ENCODE measurements at places on chromosomes 4 and X.
A peak's percentile ranks its signal among the peaks of the same experiment; 100 is the strongest.

- H3K36me3 ChIP-seq, result no peaks in the 10 kb centered on the region
- no peak overlapping the region for H3K4me3 ChIP-seq
- H3K27ac ChIP-seq, result no peak overlapping the region
- H3K27me3 ChIP-seq, result no peaks in the 10 kb centered on the region
- no peak for DNase-seq
Observed at GRCh38 chr4:128364565-128364964, 77.0 kb upstream of the PGRMC2 start.

GRCh38 chr4:150158041-150158440 is 79.8 kb downstream of the DCLK2 start:
- H3K27ac ChIP-seq, result no peak overlapping the region
- DNase-seq, result no peak
- H3K27me3 ChIP-seq, result no peaks in the 10 kb centered on the region

GRCh38 chr4:76212851-76213414 is 691 bp downstream of the SCARB2 start:
- peak overlapping the region; percentile 66 for H3K4me3 ChIP-seq
- DNase-seq, result peak; percentile 43
- peaks cover 22% of the 10 kb centered on the region for H3K4me1 ChIP-seq
- peak overlapping the region; percentile 81 for H3K27ac ChIP-seq
- H3K36me3 ChIP-seq, result no peaks in the 10 kb centered on the region
- H3K27me3 ChIP-seq, result no peaks in the 10 kb centered on the region

DNA sequence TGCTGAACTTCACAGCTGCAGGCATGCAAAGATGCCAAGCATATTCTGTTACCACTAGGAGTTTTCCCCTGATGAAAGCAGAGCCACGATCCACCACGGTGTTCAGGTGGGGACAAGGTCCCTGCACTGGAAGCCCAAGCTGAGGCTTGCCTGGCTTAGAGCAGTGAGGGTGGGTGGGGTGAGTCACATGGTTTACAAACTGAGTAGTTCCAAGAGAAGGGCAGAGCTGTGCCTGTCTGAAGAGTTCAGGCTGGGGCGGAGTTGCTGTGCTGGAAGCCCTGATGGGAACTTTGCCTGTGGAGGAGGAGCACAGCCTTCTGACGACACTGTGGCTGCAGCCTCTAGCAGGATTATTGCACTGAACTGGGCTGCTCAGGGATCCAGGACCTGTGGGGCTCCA is 45.5 kb downstream of the FAM9B start:
- no peaks in the 10 kb centered on the region for H3K36me3 ChIP-seq
- no peak for DNase-seq
- no peak overlapping the region for H3K27ac ChIP-seq
- H3K27me3 ChIP-seq, result no peaks in the 10 kb centered on the region

GRCh38 chr4:2728221-2728620 is 27.9 kb downstream of the TNIP2 start:
- no peaks in the 10 kb centered on the region for H3K4me1 ChIP-seq
- peaks cover 23% of the 10 kb centered on the region for H3K36me3 ChIP-seq
- DNase-seq, result no peak
- H3K27ac ChIP-seq, result no peak overlapping the region

GRCh38 chr4:77203380-77204197 is 46.6 kb downstream of the CCNG2 start:
- no peaks in the 10 kb centered on the region for H3K36me3 ChIP-seq
- no peak overlapping the region for H3K27ac ChIP-seq
- DNase-seq, result peak; percentile 36
- H3K27me3 ChIP-seq, result no peaks in the 10 kb centered on the region
- H3K4me1 ChIP-seq, result no peaks in the 10 kb centered on the region

GRCh38 chr4:184292465-184292867 is 74.8 kb upstream of the ENPP6 start:
- H3K27ac ChIP-seq, result no peak overlapping the region
- peaks cover 5% of the 10 kb centered on the region for H3K4me1 ChIP-seq
- no peak overlapping the region for H3K4me3 ChIP-seq
- no peaks in the 10 kb centered on the region for H3K36me3 ChIP-seq
- no peaks in the 10 kb centered on the region for H3K27me3 ChIP-seq
- DNase-seq, result no peak

DNA sequence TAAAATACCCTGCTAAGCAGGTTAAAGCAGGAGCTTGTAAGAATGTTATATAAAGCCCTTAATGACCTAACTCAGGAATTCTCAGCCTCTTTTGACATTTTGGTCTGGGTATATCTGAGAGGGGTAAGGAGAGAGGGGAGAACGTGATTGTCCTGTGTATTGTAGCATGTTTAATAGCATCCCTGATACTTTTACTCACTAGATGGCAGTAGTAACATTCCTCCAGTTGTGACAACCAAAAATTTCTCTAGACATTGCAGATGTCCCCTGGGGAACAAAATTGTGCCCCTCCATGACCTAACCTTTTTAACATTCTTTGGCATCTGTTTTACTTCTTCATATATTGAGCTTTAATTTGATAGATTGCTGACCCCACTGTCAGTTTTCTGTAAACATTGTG is 17.9 kb downstream of the SMARCA5 start:
- no peaks in the 10 kb centered on the region for H3K4me1 ChIP-seq
- peaks cover 75% of the 10 kb centered on the region for H3K36me3 ChIP-seq
- no peaks in the 10 kb centered on the region for H3K27me3 ChIP-seq
- no peak overlapping the region for H3K4me3 ChIP-seq
- H3K27ac ChIP-seq, result no peak overlapping the region

GRCh38 chr4:76892001-76892400 is 5.9 kb downstream of the SOWAHB start:
- DNase-seq, result no peak
- H3K4me1 ChIP-seq, result peaks cover 3% of the 10 kb centered on the region
- peaks cover 9% of the 10 kb centered on the region for H3K27me3 ChIP-seq

DNA sequence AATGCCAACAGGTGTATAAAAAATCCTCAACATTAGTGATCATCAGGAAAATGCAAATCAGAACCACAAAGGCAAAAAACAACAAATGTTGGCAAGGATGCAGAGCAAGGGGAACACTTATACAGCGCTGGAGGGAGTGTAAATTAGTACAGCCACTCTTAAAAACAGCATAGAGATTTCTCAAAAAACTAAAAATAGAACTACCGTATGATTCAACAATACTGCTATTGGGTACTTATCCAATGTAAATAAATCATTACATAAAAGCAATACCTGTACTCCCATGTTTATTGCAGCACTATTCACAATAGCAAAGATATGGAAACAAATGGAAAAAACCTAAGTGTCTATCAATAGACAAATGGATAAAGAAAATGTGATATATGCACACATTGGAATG is 171.3 kb downstream of the SLC7A11 start:
- H3K4me3 ChIP-seq, result no peak overlapping the region
- no peak for DNase-seq

DNA sequence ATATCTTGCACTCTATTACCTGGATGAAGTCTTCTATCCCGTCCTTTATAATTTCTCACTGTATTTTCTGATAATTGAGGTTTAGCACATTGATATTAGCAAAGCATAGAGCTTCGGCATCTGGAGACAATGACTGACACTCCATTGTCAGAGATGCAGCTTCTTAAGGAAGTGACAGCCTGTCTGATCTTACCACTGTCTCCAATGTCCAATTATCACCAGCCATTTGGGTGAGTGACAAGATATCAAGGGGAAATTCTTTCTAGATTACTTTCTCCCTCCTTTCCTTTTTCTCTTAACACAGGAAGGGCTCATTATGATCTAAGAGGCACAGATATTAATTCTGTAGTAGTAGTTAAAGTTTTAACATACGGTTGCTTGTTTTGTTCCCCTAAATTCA is 86.4 kb downstream of the LDB2 start:
- no peak overlapping the region for H3K27ac ChIP-seq
- no peak overlapping the region for H3K4me3 ChIP-seq
- no peaks in the 10 kb centered on the region for H3K36me3 ChIP-seq
- no peaks in the 10 kb centered on the region for H3K27me3 ChIP-seq
- no peak for DNase-seq
- H3K4me1 ChIP-seq, result no peaks in the 10 kb centered on the region

GRCh38 chr4:183950536-183950935 is 45.4 kb downstream of the STOX2 start:
- no peaks in the 10 kb centered on the region for H3K27me3 ChIP-seq
- H3K4me3 ChIP-seq, result no peak overlapping the region
- no peak overlapping the region for H3K27ac ChIP-seq

GRCh38 chr4:145339075-145339725 is 142.5 kb upstream of the SMAD1 start:
- peaks cover 2% of the 10 kb centered on the region for H3K27me3 ChIP-seq
- no peaks in the 10 kb centered on the region for H3K36me3 ChIP-seq
- no peaks in the 10 kb centered on the region for H3K4me1 ChIP-seq
- no peak overlapping the region for H3K27ac ChIP-seq

DNA sequence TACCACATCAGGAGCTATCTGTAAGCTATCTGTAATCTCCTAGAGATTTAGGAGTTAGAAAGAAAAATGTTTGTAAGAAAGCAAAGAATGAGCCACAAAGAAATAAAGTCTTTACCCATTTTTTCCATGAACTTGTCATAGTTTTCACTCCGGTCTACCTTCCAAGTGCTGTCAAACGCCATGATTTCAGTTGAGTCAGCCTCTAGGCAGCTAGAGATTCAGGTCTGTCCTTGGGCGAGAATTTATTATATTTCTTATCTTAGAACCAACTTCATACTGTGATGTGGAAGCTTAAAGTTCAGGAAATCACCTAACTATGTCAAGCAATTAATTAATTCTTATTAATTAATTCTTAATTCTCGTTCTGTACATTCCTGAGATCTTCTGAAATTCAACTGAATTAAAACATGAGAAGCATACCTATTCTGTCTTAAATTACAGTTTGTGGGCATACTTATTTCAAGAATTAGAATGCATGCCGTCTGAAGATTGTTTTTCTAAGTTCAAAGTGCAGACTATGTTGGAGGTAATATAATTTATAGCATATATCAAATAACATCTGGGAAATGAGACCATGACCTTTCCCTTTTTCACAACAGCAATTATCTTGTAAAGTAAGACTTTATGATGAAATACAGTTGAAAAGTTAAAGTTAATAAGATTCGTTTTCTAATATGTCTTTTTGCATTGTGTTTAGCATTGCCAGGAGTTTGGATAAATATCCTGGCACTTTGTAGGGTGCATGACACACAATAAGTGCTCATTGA is at the start of gene FABP2:
FABP2 (minus strand) TSS at position 218 of the 767 bp plus-strand sequence; CDS start at position 182, 36 bp downstream.
- H3K27ac ChIP-seq, result no peak within 1 kb of the TSS
- no peaks in the 10 kb centered on the region for H3K27me3 ChIP-seq
- no peaks in the 10 kb centered on the region for H3K36me3 ChIP-seq
- H3K4me3 ChIP-seq, result no peak within 1 kb of the TSS
- no peak for DNase-seq
- no peaks in the 10 kb centered on the region for H3K4me1 ChIP-seq

- no peak overlapping the region for H3K27ac ChIP-seq
- H3K4me1 ChIP-seq, result peaks cover 13% of the 10 kb centered on the region
- no peak overlapping the region for H3K4me3 ChIP-seq
- H3K36me3 ChIP-seq, result peaks cover 3% of the 10 kb centered on the region
- DNase-seq, result no peak
Observed at GRCh38 chr4:176323511-176324160, 3.9 kb downstream of the SPCS3 start.

- H3K4me3 ChIP-seq, result no peak overlapping the region
- H3K27ac ChIP-seq, result no peak overlapping the region
- no peak for DNase-seq
- no peaks in the 10 kb centered on the region for H3K36me3 ChIP-seq
Observed at GRCh38 chr4:76657443-76657842, 222.4 kb downstream of the SHROOM3 start.

DNA sequence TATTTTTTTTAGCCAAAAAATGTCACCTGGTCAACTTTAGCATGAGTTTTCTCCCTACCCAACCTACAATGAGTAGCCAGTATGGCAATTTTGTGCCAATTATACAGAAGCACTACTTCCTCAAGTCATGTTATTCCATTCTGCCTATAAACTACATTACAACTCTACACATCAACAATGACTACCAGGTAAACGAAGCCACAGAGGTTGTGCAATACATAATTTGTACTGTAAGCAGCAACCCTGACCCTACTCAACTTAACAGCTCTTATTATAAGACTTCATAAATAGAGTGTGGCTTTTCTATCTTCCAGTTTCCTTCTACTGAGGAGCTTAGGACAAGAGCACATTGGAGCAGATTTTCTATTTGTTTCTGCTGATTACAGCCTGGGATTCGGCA is 160.5 kb downstream of the HS3ST1 start:
- no peaks in the 10 kb centered on the region for H3K4me1 ChIP-seq
- no peak overlapping the region for H3K4me3 ChIP-seq
- H3K27ac ChIP-seq, result no peak overlapping the region
- no peaks in the 10 kb centered on the region for H3K27me3 ChIP-seq
- H3K36me3 ChIP-seq, result no peaks in the 10 kb centered on the region

DNA sequence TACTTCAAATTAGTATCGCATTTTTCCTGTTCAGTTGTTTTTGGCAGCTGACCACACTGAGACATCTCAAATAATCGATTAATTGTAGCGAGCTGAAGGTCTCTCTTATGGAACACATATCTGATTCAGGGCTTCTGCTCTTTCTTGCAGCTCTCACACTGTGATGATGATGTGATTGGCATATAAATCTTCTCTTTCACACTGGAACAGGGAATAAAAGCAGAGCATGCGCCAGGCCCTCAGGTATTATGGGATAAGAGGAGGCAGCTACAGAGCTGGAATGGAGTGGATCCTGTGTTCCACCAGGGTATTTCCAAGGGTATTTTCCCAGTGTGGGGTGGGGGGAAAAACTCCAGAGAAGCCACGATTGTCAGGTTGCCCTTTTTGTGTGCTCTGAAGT is 265.4 kb upstream of the CASK start:
- H3K27me3 ChIP-seq, result no peaks in the 10 kb centered on the region
- no peaks in the 10 kb centered on the region for H3K36me3 ChIP-seq
- no peak overlapping the region for H3K27ac ChIP-seq
- no peak overlapping the region for H3K4me3 ChIP-seq
- no peak for DNase-seq
